Activated effector memory CD4-positive, alpha-beta T cell treated with Interleukin-2 at 50 U/mL for 16 hours (primary cell): ENCODE measurements at places on chromosomes 4 and X.

GRCh38 chr4:98006060-98006459, 137.2 kb downstream of the STPG2 start:
- no peak for DNase-seq

DNA sequence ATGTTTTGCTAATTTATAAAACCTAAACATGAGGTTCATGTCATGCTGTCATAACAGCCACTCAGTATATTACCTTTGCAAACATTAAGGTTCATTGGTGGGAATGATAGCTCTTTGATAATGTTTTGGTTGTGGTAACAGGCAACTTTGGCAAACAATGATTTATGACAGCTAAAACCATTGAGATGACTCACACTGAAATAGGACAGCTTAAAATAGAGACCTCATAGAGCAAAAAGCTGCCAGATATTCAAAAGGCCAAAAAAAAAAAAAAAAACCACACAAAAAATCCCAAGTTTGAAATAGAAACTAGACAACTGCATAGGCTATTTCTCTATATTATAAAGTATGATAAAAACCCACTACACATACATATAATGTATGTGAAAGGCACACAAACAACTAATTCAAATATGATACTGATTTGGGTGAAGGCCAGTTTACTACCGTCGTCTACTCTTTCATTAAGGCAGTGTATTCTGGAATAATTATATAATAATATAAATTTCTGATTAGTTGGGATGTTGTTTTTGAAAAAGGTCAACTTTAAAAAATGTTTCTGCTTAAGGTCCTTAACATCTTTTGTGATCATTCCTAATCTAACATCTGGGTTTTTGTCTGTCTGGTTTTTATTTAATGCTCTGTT, 646.0 kb upstream of the PITX2 start:
- no peak for DNase-seq

DNA sequence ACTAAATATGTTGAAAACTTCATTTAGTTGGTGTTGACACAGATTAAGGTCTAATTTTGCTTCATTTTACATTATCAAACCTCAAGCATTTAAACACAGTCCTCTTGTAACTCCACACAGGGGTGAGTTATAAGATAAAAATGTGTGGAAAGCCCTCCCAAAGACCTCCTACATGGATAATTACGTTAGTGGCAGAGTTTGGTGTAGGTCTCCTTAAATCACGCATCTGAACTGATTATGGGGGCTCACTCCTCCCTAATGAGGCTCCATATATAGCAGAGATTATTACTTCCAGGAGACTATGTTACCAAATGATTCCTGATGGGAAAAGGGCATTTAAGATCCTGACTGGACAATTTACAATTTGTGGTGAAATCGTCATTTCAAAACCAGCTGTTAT, 32.2 kb upstream of the VCX3B start:
- DNase-seq: no peak

- DNase-seq: no peak
Measured at GRCh38 chr4:17250591-17250990, 261.3 kb downstream of the QDPR start.

DNA sequence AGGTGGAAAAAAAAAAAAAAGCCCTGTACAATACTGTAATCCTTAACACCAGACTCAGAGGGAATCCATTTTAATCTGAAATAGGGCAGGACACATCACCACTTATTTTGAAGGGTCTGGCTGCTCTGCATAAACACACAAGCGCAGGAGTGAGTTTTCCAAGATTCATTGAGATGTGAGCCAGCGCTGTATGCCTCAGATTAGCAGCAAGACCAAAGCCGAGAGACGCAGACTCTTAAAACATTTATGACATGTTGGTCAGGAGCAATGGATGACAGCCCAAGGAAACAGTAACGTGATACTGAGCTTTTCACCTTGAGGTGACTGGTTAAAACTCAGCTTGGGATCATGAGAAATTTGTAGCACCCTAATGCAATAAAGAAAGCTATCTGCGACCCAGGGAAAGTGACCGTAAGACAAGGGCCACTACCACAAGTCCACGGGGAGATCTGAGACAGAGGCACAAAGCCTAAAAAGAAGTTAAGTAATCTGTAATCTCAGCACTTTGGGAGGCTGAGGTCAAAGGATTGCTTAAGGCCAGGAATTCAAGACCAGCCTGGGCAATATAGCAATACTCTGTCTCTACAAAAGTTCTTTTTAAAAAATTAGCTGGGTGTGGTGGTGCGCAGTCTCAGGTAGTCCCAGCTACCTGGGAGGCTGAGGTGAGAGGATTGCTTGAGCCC, 210.6 kb downstream of the COL25A1 start:
- no peak for DNase-seq

DNA sequence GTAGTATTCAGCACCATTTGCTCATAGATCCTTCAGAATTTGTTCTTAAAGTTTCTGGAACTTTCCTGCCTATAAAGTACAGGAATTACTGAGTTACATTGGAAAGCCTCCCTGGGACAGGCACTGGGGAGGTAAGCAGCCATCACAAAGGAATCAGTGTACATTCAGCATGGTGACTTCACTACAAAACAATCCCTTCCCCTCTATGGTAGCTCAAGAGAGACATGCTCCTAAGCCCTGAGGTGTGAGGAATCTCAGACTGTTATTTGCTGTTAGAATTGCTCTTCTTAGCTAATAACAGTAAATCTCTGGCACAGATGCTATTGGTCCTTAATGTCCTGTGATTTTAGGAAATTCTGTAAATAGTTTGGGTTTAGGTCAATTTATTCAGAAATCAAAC, 1898.0 kb upstream of the PCDH7 start:
- no peak for DNase-seq
